ENCODE measurements at places on chromosomes 11 and 22.
A peak's percentile ranks its signal among the peaks of the same experiment; 100 is the strongest.

DNA sequence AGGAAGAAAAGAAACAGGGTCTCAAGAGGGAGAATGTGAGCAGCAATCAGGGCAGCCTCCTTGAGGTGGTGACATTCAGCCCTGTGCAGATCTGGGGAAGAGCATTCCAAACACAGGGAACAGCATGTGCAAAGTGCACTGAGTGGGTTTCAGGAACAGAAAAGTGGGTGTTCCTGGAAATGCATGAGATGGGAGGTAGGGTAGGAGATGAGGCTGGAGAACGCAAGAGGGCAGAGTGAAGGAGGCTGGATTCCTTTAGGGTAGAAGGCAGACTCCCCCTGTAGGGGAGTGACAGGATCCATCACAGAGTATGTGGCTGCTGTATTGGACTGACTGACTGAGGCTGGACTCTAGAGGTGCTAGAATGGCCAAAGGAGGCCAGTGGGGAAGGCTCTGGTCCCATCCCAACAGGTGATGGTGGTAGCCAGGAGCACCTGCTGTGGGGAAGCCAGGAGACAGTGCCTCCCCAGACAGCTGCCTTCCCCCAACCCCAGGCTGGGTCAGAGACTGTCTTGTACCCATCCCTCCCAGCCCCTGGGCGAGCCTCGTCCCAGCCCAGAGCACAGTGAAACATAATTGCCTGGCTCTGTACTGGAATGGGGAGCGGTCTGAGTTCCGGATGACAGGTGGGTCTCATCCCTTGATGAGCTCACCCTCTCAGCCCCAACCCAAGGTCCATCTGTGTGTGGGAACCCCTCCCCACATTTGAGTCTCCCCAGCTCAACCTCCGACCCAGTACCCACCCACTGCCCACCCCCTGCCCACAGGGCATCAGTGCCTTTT, 419.4 kb downstream of the MN1 start:
- DNase-seq, result no peak

DNA sequence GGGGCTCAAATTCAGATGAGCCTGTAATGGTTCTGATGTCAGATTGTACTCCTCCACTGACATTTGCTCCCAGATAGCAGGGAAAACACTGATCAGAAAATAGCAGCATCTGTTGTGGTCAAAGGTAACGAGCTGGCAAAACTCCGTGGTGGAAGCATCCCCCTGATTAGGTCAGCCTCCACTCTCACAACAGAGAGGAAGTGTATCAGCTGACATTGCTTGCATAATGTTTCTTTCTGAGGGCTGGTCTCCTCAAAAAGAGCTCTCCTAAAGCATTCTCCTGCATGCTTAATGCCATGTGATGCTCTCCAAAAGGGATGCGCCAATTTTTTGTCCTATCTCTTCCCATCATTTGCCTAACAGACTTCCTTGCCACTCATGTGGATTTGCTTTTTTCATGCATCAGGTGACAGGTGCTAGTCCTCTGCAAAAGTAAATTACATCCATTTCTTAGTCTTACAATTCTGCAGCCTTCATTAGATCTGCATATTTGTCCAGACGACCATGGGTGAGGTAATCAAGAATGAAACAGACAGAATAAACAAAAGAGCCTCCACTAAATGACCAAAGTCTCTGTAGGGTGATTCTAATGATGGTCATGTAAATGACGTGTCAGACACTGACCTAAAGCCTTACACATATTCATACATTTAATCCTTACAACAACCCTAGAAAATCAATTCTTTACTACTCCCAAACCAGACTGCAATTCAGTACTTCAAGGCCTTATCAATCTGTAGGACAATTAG, 6.4 kb upstream of the TENM4 start:
- no peak for DNase-seq

DNA sequence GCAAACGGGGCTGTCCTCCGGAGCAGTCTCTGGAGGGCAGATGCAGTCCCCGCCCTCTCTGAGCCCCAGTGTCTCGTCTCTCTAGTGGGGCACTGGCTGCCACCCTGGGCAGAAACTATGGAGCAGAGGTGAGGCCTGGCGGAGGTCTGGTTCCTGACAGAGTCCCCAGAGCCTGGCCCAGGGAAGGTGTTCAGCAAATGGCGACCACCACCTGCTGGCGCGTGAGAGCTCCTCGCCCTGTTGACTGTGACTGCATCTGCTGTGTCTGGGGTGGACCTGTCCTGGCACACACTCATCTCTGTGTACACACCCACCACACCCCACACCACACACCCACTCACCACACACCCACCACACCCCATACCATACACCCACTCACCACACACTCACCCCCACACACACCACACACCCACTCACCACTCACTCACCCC, 18.3 kb upstream of the TTLL12 start:
- no peak for DNase-seq

- DNase-seq, result no peak
Measured at GRCh38 chr11:115922876-115923275, 418.7 kb upstream of the CADM1 start.

GRCh38 chr22:42335839-42336378, 65.5 kb upstream of the TCF20 start:
- no peak for DNase-seq

GRCh38 chr22:40007853-40008710, 13.3 kb downstream of the FAM83F start:
- DNase-seq, result no peak

DNA sequence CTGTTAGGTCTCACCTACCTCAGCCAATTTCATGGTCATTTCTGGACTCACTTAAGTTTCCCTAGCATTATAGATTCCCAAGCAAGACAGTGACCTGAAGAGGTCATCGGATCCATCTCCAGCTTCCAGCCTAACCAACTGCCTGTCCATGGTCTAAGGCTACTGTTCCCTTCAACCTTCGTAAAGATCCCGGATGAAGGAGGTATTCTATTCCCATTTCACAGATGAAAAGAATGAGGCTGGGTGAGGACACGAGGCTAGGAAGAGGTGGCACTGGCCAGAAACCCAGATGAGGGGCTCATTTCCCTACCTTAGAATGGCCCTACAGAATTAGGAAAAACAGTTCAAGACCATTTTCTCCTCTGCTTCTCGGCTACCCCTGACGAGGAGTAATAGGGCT, 31.3 kb upstream of the DRD2 start:
- DNase-seq, result no peak

- no peak for DNase-seq
Measured at GRCh38 chr22:47872761-47873535, 1110.5 kb downstream of the TBC1D22A start.

DNA sequence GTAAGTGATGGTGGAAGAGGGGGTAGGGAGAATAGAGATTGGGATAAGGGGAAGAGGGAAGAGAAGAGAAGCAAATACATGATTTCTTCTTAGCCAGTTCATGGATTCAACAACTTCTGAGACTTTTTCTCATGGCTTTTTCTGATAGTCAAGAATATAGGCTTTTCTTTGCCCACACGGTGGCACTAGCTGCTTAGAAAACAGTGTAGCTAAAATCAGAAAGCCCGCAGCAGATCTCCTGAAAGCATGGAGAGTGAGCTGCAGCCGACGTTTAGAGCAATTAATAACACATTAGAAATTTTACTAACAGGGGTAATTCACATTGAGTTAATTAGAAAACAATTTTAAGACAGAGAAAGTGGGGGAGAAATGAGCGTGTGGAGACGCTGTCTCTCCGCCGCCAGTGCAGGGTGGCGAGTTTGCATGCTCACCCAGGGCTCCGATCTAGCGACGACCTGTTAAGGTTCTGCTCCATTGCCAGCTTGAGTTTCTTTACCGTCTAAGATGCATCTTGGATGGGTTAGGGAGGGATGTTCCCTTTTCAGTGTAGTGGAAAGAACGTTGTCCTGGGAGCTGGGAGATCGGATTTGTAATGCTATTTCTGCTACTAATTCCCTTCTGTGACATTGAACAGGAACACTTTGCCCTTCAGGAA, 3.3 kb upstream of the RAG1 start:
- DNase-seq, result peak; percentile 7

GRCh38 chr22:30866216-30866615, 102.4 kb downstream of the MORC2 start:
- DNase-seq, result no peak

DNA sequence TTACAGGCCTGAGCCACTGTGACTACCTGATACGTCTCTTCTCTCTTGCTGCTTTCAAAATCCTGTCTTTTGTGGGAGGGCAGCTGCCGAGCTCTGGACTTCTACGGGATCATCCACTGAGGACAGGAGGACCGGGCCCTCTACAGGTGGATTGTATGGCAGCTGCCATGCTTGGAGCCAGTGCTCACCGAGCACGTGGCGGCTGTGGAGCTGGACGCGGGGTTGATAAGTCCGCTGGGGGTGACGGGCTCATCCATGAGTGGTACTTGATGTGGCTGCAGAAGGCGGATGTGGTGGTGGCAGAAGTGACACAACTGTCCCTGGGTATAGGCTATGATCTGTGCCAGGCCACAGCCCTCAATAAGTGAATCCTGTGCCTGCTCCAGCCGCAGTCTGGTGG, 1.8 kb upstream of the CYP2D6 start:
- no peak for DNase-seq

- no peak for DNase-seq
Measured at GRCh38 chr11:107770551-107770951, 58.7 kb upstream of the SLN start.

- DNase-seq, result no peak
Measured at GRCh38 chr22:47627556-47628253, 865.3 kb downstream of the TBC1D22A start.

DNA sequence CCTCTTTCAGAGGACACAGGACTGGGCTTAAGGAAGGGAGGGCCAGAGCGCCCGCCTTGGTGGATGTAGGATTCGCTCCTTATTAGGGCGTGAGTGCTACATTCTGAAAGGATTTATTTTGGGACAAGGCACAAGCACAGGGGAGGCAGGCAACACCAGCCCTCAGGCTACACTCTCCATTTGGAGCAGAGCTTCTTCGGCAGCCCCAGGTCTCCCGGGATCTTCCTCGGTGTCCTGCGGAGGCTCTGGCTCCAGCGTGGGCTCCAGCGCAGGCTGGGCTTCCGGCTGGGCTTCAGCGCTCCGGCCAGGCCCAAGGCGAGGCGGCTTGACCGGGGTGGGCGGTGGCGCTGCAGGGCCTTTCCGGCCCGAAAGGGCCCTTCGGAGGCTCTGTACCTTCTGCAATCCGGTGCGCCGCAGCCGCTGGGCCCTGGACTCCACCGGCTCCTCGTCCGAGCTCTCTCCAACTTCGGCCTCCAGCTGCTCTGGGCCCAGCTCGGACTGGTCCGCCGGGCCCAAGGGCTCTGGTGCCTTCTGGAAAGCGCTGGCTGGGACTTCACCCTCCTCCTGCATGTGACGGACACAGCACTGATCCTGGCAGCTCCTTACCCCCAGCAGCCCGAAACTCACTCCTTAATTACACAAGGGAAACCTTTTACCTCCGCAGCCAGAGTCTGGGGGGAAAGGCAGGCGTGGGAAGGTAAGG, 1.1 kb downstream of the CAVIN3 start:
- DNase-seq, result no peak

DNA sequence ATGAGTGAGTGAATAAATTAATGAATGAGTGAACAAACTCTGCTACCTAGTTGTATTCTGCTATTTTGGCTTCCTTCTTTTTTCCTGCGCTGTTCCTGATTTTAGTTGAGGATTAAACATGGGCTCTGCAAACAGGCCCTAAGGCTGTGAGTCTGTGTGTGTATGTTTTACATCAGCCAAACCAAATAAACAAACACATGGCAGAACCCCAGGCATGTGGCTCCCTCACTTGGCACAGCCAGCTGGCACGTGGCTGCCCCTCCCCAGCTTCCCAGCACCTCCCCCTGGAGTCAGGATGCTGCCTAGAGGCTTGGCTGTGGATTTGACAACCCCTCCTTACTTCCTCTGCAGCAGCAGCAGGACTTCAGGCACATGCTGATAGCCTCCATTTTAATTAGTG, 593.2 kb downstream of the INSC start:
- no peak for DNase-seq

DNA sequence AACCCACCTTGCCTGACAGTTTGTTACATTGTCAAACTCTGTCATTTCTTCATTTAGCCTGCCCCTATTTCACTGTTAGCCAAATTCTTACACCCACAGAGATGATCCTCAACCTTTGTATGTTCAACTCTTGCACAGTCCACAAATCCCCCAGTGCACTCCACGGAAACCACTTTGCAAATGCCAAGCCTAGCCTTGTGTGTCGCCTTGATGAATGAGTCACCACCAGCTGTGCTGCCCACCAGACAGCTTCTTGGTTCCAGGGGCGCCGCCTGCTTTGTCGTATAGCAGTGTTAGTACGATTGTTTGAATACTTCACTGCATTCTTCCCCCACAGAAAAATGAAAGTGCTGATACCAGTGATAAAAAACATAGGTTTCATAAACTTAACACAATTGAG, 686.3 kb downstream of the NTM start:
- no peak for DNase-seq

DNA sequence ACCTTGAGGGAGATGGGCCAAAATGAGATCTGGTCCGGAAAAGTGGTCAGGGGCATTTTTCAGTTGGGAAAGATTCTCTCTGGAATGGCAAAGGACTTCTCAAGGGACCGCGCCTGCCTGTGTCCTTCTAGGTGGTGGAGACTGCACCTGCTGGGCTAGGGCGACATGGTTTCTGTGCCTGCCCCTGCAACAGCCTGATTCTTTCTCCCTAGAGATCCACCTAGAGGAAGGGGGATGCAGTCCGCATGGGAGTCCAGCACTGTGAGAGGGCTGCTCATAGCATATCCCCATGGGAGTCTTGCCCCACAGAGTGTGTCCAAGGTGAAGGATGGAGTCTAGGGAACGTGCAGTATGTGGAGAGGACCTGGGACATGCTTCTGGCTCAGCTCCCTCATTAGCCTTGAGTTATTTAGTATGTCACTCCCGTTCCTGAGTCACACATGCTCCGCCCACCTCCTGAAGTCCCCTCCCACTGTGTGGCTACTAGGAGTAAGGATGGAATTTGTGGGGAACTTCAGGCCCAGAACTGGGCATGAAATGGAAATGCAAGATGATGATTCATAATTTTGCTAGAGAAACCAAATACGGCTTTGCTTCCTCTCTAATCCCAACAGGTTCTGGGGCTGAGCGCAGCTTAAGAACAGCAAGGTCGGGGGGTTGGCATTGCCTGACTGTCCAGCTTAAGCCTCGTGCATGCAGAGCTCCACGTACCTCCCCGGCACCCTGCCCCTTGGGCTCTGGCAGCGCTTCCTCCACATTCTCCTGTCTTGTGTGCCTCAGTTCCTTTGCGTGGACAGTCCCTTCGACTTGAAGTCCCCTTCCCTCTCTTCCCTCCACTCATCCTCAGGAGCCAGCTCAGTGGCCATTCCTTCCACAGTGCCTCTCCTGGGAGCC, 35.0 kb downstream of the GRIK4 start:
- no peak for DNase-seq

- no peak for DNase-seq
Measured at GRCh38 chr11:70572974-70573260, 174.6 kb downstream of the CTTN start.
